ENCODE measurements at places on chromosomes 5 and 9.

DNA sequence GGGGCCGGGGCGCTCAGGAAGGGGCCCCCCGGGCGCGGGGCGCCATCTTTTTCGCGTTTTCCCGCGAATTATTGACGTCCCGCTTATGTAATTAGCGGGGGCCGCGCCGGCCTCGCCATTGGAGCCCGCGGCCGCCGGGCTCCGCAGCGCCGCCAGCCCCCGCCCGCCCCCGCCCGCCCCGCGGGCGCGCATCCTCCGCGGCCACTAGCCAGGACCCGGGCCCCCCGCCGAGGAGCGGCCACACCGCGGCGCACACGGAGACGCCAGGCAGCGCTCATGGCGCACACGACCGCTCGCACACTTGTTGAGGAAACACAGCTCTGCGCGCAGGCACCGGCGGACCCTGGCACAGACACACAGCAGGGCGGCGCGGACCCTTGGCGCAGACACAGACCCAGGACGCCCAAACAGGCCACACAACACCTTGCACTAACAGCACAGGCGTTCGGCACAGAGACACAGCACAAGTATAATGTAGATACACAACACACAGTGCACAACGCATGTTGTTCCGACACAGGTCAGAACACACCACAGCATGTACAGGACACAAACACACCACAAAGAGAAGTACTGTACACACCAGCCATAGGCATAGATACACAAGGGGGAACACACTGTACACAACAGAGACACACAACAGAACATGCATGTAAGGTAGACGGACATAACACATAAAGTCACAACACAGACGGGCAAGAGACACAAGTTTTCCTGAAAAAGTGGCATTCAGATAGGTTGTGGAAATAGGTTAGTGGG lies 467 bp upstream of the PHF19 start:
- DNase-seq: no peak

DNA sequence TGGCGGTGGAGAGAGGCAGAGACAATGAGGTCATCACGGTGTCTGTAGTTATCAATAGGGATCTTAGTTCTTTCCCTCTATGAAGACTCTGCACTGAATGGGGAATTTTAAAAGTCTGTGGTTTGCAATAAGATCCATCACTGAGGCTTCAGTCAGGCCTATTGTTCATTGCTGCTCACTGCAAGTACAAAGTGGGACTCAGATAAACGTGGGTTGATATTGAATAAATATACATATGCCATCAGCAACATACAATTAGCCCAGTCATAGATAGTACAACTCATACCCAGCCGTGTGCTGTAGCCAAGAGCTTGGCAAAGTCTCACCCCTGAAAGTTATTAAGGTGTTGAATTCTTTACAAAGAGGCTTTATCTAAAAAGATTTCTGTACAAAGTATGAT lies 88.4 kb downstream of the ENC1 start:
- DNase-seq: no peak

DNA sequence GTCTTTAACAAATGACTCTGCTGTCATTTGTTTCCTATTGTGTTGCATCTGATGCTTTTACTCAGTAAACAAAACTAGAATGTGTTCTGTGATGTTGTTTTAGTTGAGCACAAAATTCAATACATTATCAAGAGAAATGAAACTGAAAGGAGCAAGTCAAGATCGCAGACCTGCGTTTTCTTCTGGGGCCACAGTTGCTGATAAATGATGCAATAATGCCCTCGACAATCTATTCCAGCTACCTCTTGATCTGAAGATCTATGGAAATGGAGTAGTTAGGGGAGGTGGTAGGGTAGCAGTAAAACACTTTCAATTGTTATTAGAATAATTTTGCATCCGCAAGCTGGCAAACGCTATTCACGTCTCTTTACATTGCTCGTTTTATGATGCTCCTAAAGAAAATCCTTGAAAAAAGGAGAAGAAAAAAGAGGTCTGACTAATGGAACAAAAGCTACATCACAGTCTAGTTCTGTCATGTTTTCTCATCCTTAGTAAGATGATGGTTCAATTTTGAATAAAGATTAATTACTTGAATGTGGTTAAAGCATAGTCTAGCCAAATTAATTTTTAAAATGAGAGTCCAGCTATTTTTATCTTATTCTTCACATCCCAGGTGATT lies 1.6 kb downstream of the ZNF366 start:
- no peak for DNase-seq

GRCh38 chr5:6700074-6700684 lies 13.1 kb upstream of the TENT4A start:
- DNase-seq: no peak

- DNase-seq: no peak
These were observed 250.4 kb downstream of the NSG2 start for GRCh38 chr5:174295702-174296436.

Measured in activated CD4-positive, alpha-beta T cell treated with anti-CD3 and anti-CD28 coated beads, Interleukin-2, amount 50 U/mL, for 4 hours (primary cell).